Activated gamma-delta T cell treated with Interleukin-2 at 50 U/mL for 16 hours (primary cell): ENCODE measurements at places on chromosomes 1 and 21.

GRCh38 chr1:158972841-158973240 lies 36.9 kb upstream of the IFI16 start:
- DNase-seq = no peak

DNA sequence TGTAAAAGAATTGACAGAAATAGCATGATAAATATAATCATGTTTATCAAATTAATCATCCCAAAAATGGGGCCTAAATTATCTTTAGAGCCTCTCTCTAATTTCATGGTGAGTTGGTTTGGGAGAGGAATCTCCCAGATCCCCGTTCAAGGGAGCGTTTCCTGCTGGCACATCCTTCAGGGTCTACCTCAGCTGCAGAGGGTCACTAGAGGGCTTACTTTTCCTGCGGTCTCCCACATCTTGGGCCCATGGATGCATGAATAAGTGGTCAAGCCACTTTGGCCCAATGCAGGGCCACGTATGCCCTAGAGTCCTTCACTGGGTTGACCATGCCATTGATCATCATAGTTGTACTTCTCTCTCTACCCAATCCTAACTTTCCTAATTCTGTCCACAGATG lies 164.1 kb downstream of the USP25 start:
- DNase-seq = no peak

GRCh38 chr21:42397746-42398394 lies 2.0 kb upstream of the TMPRSS3 start:
- no peak for DNase-seq

DNA sequence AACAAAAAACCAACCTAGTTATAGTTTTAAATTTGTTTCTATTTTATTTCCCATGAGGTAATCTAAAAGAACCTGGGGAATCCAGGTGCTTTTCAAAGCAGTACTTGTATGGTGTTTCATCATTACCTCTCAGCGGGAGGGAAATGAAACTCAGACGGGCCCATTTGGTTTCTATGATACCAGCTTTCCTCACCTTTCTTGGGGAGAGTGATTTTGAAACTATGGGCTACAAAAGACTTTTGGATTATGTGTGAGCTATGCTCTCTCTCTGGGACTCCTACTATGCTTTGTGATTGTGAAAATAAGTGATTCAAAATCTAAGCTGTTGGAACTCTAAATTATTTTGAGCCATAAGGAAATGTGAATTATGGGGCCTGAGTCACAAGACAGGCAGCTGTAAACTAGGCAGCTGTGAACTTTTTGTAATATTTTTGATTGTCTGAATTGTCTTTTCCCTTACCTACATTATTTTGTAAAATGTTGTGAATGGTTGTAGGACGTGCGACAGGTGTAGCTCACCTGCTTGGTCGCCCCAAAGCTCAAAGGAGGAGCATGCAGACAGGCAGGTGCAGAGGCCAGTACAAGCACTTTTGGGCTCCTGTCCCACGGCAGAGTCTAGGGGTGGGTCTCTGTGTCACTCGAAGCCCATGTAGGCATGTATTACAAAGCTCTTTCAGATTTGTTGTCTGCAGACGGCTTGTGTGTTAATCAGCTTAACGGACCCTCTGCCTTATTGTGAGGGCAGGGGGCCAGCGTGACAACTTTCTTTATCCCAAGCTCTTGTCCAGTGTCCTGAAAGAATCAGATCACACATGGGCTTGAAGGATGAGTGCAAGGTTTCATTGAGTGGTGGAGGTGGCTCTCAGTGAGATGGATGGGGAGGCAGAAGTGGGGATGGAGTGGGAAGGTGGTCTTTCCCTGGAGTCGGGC lies 64.8 kb upstream of the BACH1 start:
- DNase-seq = no peak
